ENCODE measurements at places on chromosomes 7 and 10.
A peak's percentile ranks its signal among the peaks of the same experiment; 100 is the strongest.

- no peak for DNase-seq
Observed at GRCh38 chr10:35638101-35638500, 4.0 kb downstream of the FZD8 start.

GRCh38 chr10:80140251-80140650, 7.7 kb downstream of the PLAC9 start:
- no peak for DNase-seq

DNA sequence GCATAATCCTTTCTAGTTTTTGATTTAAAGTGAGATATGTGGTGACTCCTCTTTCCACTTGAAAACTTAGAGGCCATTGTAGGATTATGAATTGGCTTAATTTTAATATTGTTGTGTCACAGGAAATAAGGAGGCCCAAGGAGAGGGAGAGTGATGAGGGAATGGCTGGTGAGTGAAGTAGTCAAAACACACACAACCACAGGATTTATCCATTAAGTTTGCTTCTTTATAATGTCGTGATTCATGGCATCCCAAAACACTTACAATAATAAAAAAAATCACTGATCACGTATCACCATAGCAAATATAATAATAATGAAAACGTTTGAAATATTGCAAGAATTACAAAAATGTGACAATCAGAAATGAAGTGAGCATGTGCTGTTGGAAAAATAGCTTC, 1215.5 kb upstream of the LRRTM3 start:
- no peak for DNase-seq

DNA sequence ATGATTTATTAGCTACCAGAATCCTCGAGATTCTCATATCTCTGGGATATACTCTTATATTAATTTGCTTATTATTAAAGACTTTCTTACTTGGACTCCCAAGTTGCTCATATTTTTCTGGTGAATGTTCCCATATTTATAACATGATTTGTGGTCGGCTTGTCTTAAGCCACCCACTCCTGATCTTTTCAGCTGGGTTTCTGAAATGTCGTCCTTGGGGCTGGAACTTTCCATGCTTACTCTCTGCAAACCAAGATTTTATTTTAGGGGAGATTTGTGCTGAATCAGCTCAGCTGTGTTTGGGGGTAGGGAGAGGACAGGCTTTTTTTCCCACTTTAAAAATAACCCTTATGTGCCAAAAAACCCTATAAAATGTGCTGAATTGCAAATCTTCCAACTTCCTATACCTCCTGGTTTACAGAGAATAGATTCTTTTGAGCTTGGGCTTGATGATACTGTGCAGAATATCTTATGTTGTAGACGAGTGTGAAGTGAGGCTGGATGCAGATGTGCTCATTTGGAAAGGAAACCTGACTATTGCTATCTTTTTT, 162.1 kb downstream of the SND1 start:
- DNase-seq = no peak

- DNase-seq = no peak
Observed at GRCh38 chr7:139914306-139915267, 85.5 kb downstream of the TBXAS1 start.

DNA sequence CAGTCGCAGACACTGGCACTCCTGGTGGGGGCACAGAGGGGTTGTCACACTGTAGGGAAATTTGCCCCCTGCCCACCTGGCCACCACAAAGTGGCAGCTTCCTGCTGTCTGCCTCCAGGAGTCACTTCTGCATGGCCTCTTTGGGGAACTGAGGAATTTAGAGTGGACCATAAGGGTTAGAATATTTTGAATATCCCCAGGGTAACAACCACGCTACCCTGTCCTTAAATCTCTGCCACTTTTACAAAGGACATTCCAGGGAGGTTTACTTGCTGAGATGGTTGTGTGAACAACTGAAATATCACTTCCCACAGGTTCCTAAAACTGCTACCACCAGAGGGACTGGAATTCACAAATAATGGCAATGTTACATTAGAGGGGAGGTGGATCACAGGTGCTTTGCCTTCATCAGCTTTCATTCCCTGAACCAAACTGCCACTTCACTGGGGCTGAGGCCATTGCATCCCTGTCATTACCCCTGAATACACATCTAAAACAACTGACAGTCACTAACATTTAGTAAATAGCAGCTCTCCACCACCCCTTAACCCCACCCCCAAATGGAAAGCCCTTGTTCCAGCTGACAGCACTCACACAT, 88.1 kb upstream of the IFRD1 start:
- DNase-seq = no peak

- DNase-seq = no peak
Observed at GRCh38 chr10:25938405-25938804, 4.4 kb downstream of the MYO3A start.

DNA sequence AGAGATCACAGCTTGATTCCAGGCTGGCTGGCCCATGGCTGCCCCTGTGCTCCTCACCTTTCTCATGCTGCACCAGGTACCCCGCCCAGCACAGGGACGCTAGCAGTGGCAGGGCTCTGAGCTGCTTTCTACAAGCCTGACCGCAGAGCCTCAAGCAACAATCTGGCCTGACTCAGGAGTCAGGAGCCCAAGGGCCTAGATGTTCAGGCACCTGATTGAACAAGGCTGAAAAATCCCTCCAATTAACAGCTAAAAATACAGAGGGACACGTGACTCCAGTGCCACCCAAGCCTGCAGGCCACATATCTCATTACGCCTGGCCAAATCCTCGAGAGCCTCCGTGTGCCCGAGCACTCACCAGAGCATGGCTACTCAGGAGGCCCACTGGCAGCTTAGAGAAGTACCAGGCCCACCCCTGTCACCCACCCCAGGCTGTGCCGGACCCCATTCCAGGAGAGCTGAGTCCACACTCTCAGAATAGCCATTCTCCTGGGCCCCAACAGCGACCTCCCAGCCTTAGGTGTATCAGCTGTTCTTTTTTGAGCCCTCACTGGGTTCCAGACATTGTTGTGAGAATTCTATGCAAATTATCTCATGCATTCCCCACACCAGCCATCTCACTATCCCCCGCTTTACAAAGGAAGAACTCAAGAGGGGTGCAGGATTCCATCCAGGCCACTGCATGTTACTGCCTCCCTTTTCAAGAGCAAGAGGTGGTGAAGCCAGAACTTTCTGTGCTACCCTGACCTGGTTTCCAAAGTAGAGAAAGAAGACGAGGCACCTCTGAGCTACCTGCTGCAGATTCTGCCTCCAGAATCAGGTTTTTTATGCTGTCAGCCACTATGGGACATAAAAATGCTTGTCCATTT, 98.3 kb downstream of the COL13A1 start:
- no peak for DNase-seq

DNA sequence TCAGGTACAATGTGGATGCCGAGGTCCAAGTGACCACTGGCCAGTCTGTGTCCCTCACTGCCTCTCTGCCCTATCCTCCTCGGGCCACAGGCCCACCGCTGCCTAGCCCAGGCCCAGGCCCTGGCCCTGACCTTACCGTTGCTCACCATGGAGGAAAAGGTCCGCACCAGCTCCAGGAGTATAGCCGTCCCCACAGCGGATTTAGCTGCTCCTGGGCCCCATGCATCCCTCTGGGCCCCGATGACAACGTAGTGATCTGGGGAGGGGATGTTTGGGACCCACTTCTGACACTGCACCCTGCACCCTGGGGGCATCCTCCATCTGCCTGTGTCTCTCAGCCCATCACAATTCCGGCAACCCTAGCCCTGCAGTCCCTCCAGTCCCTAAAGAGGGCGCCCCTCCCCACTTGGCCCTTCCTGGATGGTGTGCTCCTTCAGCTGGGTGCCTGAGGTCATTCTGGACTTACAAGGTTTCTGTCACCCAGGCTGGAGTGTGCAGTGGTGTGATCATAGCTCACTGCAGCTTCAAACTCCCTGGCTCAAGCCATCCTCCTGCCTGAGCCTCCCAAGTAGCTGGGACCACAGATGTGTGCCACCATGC, 12.1 kb downstream of the TFR2 start:
- DNase-seq = peak; percentile 63

GRCh38 chr7:8817448-8818036, 384.1 kb downstream of the NXPH1 start:
- no peak for DNase-seq

DNA sequence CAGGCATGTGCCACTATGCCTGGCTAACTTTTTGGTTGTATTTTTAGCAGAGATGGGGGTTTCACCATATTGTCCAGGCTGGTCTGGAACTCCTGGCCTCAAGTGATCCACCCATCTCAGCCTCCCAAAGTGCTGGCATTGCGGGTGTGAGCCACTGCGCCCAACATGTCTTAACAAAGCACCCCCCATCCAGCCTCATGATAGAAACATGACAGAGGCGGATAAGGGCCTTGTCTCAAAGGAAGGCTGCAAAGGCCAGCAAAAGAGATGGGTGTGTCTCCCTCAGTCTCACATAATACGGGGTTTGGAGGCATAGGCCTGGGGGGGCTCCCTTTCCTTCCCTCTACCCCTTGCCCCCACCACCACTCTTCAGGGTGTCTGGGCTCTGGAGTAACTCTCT, 93.2 kb downstream of the SH3PXD2A start:
- no peak for DNase-seq

DNA sequence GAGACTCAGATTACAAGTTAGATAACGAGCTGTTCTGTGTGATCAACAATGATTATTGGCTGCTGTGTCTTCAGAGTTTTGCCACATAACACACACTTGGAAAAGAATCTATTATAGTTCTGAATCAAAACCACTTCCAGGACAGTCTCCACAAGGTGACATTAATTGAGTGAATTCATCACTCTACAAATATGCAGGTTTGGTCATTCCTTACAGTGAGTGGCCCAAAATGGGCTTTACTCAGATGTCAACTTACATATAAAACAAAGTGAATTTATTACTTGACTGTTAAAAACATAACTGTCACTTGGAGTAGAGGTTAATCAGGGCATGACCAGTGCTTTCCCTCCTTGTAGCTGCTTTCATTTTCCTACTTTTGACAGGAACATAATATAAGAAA, 984.3 kb downstream of the REEP3 start:
- DNase-seq = no peak

DNA sequence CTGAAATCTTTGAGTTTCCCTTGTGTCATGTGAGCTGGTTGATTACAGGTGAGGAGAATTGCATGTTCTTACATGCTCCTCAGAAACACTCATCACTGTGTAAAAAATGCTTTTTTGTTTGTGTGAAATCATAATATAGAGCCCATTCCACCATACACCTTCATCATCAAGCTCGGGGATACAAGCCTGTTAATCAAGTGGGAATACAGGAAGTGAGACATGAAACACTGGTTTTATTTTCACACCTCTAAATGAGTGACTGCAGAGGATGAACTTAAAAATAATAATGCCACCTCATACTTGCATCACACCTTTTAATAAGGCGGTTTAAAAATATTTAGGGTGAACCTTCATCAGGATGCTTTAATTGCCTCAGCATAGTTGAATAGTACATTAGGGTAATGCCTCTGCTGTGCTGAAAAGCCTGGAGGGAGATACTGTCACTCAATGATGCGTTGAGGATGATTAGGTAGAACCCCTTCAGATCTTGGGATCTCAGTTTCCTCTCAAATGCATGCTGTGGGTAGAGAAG, 164.6 kb downstream of the AUTS2 start:
- DNase-seq = no peak

DNA sequence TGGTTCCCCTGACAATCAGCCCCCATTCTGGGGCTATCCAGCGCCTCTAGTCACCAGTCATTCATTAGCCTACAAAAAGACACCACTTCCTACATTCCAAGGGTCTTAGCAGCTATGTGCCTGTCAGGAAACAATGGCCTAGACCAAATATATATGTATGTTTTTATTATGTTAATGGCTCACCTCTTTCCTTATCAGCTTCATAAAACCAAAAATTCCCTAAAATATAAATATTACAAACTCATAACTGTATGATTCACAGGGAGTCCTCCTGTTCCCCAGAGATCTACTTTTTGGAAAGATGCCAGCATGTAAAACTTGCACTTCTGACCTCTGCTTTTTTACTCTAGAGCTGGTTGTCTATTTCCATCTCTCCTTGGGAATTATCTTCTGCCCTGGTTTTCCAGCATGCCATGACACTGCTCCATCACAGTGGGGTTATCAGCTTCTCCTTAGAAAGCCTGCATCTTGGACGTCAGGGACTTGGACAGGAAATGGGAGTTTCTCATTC, 79.2 kb downstream of the ABCA13 start:
- no peak for DNase-seq

GRCh38 chr10:29517352-29517923, 117.3 kb downstream of the SVIL start:
- DNase-seq = peak; percentile 36

DNA sequence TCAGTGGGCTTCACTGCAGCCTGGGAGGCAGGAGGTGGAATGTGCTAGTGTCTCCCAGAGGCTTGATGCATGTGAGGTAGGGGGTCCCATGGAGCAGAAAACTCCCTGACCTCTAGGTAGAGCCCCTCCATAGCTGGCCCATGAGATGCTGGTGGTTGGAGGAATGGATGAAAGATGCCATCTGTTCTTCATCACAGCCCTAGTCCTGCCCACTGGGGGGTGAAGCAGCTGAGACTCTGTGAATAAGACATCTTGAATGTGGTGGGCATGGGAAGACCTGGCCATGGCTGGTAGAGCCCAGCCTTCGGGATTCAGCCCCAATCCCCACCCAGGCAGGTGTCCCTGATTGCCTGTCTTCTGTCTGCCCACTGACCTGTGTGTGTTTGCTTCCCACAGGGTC, 92.5 kb downstream of the COL13A1 start:
- DNase-seq = no peak

DNA sequence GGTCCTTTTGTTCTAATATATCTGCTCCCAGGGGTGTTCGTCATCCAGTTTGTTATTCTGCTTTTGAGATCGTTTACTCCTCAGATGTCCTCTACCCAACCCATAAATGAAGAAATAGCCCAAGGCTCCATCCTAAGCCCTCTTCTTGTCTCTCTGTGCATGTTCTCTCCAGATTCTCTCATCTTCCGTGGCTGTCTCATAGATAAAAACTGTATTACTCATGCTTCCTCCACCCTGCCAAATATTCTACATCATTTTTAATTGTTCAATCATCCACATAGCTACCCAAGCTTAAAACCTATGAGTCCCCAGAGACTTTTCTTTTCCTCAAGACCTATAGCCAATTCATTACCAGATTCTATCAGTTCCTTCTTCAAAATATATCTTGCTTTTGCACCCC, 44.9 kb downstream of the CAV1 start:
- peak; percentile 65 for DNase-seq

DNA sequence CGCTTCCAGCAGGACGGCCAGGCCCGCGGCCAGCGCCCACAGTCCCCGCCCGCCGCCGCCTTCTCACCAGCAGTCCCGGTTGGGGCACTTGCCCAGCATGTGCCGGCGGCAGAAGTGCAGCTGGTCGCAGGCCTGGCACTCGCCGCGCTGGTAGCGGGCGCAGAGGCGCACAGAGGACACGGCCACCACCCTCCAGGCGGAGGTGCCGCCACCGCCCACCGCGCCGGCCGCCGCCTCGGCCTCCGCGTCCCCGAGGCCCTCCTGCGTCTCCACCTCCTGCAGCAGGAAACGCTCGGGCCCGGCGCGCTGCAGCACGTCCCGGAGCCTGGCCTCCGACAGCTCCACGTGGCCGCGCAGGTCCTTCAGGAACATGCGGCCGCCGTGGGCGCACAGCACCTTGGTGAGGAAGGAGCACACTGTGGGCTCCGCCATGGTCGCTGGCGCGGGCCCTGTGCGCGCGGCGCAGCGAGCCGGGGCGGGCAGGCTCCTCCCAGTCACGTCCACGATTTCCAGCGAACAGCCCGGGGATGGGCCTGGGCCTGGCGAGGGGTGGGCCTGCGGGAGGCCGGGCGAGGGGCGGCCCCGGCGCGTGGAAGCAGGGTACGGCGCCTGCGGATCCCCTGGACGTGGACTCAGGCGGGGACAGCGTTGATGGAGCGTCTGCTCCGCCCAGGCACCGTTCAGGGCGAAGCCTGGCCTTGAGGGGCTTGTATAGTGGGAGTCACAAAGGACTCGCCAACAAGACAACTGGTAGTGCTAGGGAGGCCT, at the start of gene ZC3HAV1L:
ZC3HAV1L (minus strand) TSS at position 457 of the 768 bp plus-strand sequence; CDS start at position 432, 25 bp downstream.
- DNase-seq = peak; percentile 81

- no peak for DNase-seq
Observed at GRCh38 chr7:90453259-90453891, 16.1 kb upstream of the PTTG1IP2 start.

All from ACHN (cell line).